ENCODE measurements at places on chromosomes 12 and 14.

- DNase-seq: no peak
Measured at GRCh38 chr12:66082744-66083143, 47.8 kb downstream of the LLPH start.

DNA sequence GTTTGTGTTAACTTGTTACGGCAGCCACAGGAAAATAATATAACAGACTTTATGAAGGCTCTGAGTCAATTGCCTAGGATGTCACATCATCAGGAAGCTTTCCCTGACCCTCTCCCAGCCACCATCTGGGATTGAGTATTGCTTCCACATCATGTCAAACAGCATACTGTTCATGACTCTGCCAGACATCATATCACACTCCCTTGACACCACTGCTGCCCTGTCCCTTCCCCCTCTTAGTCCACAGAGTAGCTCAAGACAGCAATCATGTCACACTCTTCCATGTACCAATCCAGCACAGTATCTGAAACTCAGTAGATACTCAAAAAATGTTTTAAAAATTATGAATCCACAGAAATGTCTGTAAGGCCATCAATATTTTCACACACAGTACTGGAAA, 168.0 kb downstream of the PIK3C2G start:
- DNase-seq: no peak

DNA sequence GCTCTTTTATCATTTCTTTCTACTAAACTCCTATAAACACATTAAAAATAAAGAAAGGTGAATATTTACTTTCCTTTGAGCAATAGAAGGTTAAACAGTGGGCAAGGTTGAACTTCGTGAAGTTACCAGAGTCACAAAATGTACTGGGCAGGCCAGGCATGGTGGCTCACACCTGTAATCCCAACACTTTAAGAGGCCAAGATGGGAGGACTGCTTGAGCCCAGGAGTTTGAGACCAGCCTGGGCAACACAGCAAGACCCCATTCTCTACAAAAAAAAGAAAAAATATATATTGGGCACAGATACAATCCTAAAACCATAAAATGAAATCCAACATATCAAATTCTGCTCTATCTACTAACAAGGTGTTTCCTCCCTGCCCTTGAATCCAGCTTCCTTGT, 60.7 kb upstream of the VPS33A start:
- no peak for DNase-seq

GRCh38 chr14:30521899-30522736, 36.8 kb upstream of the G2E3 start:
- peak; percentile 43 for DNase-seq

GRCh38 chr12:50086148-50086547, 1.0 kb downstream of the SMARCD1 start:
- DNase-seq: no peak

DNA sequence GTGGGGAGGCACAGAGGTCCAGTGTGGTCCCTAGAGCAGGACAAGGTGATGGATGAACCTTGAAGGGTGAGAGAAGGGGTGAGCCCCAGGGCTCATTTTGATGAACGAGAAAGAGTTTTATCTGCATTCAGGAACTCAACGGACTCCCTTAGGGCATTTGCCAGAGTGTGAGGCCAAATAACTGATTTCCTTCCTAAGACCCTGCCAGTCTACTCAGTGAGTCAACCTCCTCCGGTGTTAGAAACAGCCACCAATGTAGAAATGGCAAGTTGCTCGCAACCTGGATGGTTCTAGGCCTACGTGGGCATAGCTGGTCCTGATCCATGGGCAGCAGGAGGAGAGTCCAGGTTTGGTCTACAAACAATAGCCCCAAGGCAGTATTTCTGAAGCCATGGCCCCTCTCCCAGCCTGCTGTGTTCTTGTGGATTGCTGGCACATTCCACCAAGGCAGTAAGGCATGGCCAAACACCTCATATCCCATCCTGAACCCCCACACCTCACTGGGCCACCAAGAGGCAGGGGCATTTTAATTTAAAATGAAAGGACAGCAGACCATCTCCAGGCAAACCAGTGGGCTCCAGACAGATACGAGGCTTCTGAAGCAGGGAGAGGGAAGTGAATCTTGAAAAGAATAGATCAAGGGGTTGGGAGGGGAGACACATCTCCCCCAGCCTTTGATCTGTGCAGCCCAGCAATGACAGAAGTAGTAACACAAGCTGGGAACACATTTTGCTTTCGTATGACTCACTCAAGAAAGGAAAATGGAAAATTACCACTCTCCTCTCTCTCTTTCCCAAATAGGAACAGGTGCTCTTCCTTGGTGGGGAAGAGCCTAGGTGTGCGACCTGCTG, 25.4 kb upstream of the TESC start:
- no peak for DNase-seq

DNA sequence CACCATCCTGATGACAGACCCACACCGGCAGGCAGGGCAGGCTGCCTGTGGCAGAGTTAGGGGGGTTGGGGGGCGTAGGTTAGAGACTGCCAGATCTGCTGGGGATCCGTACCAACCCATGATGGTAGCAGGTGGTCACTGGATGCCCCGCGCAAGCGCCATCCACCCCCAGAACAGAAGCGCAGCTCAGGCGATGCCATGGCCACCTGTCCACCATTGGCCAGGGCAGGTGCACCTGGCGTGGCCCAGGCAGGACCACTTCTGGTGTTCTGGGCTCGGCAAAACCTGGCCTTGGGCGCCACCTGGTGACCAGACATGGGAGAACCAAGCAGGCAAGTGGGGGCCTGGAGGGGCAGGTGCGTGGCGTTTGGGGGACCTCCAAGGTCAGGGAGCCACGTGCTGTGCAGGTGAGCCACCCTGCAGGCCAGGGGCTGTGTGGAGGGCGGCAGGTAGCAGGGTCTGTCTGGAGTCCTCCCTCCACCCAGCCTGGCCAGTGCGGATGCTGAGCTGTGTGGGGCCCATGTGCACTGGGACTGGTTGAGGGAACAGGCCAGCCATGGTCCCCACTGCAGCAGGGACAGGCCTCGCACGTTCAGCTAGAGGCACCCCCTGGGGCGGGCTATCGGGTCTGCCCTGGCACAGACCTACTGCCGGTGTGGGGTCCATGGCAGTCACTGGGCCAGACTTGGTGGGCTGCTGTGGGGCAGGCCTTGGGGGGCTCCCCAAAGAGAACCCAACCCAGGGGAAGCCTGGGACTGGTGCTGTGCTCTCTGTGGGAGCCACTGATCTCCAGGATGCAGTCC, 15.6 kb downstream of the BAG5 start:
- peak; percentile 88 for DNase-seq

DNA sequence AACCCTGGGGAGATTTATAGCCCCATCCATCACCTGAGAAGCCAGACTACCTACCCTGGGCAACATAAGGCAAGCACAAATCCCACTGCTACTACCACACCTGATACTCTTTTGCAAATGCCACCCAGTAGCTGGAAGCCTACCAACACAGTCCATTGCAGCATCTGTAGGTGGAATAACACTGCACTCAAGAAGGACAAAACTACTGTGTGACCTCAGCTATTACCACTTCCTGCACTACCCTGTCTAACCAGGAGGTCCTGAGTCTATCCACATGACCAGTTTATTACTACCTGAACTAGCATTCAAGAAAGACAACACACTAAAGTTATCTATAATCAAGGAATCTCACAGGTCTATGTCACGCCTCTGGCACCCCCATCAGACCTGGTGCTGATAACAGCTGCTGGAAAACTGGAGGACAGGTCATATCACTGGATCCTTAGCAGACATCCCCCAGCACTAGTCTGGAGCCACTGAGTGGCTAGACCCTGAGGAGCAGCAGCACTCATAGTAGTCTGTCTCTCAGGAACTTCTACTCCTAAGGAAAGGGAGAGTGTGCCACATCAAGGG, 2.9 kb upstream of the CLEC1A start:
- no peak for DNase-seq

DNA sequence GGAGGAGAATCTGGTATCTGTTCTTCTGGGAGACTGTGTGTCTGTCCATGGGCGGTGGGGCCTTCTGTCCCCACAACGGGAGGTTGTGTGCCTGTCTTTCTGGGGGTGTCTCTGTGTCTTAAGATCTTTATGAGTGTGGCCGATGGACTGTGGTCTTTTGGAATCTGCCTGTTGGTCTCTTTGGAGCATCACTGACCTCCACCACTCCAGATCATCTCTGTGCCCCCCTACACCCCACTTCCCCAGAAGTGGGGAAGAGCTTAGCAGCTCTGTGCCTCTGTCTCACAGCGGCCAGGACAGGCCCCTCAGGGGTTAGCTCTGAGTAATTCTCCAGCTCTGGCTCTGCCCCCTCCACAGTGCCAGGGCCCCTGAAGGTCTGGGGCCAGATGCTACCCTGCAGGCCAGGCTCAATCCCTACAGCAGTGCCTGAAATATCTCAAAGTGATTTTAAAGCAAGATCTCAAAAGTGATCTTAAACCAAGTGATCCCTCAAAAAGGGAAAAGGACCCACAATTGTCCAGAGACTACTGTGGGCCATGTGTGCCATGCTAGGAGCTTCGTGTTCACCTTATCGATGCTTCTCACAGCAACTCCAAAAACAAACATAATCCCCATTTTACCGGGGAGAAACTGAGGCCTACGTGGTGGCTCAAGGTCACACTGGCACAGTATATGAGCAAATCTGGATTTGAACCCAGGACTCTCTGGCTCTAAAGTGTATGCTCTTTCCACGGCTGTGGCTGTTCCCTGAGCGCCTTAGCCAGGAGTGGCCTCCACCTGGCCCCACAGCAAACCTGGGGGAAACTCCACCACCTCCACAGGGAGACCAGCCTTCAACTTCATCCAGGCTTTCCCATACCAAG, 26.0 kb upstream of the KRT78 start:
- DNase-seq: no peak

DNA sequence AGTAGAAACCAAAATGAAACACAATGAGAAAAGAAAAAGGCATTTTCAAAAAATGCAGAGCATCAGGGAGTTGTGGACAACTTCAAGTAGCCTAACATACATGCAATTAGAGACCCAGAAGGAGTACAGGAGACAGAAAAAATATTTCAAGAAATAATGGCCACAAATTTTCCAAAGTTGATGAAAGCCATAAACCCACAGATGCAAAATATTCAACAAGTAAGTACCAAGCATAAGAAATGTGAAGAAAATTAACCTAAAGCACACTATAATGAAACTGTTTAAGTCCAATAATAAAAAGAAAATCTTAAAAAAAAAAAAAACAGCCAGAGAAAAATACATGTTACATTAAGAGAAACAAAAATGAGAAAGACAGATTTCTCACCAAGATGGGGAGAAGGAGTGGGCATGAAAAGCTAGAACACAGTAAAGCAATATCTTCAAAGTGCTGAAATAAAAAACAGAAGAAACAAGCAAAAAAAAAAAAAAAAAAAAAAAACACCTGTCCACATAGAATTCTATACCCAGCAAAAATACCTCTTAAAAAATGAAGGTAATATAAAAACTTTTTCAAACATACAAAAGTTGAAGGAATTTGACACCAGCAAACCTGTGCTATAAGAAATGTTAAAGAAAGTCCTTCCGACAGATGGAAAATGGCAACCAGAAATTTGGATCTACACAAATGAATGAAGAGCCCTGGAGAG, 77.1 kb downstream of the PRKAB1 start:
- no peak for DNase-seq

GRCh38 chr12:26318661-26319068, 123.3 kb downstream of the SSPN start:
- no peak for DNase-seq

DNA sequence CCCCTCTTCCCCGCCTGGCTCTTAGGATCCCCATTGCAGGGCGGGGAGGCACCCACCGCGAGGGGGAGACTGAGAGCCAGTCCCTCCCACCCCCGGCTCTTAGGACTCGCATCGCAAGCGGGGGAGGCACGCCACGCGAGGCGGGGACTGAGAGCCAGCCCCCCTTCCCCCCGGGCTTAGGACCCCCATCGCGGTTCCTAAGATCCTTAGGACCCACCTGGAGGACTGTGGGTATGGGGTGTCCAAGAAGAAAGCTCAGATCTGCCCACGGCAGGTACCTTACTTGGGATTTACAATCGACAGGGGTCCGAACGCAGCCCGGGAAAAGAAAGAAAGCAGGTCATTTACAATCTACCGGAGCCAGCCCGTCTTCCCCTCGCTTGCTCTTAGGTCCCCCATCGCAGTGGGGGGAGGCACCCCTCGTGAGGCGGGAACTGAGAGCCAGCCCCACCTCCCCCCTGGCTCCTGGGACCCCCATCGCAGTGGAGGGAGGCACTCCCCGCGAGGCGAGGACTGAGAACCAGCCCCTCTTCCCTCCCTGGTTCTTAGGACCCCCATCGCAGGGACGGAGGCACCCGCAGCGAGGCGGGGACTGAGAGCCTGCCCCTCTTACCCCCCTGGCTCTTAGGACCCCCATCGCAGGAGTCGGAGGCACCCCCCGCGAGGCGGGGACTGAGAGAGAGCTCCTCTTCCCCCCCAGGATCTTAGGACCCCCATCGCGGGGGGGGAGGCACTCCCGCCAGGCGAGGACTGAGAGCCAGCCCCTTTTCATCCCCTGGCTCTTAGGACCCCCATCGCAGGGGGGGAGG, 43.7 kb downstream of the DDX11 start:
- DNase-seq: no peak

DNA sequence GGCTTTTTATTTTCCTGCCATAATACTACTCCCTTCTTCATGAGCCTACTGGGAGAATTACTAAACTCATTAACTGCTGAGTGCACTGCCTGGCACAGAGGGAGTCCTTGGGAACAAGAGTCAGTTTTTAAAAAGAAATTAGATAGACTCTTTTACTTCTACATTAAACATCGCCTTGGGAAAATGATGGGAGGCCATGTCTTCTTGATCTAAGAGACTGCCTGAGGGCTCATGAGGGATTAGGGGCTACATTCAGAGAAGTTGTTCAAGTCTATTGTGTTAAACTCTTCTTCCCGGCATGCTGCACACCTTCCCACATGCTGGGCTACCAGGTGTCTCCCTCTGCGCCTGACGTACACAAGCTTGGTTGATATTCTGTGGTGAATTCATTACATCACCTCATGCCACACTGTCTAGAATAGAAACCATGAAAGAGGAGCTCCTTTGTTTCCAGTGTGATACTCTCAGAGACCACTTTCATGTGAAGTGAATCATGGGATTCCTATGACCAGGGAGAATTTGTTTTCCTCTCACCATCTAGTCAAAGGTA, 1422.3 kb downstream of the AACS start:
- no peak for DNase-seq

DNA sequence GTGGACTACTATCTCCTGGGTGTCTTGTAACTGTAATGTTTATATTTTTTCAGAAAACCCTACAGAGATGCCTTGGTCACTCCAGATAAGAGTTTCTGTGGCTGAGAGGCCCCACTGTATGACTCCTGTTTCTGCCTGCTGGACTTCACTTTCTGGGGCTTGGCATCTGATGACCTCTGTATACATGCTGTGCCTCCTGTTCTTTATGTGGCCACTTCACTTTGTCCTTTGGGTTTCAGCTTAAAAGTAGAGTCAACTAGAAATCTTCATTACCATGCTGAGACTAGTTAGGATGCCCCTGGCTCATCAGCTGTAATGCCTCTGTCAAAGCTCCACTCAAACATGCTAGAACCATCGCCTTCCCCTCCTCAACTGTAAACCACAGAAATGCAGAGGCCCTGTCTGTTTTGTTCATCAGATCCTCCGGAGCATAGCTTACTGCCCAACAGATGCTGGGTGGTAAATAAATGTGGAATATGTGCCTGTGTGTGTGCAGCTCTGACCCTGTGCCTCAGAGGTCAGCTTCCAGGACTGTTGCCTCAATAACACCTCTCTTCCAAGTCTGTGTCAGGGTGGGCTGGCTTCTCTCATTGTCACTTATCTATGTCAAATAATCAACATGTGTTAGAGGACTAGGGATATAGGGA, 25.5 kb downstream of the ZNF664 start:
- no peak for DNase-seq

Measured in naive thymus-derived CD8-positive, alpha-beta T cell (primary cell).